ENCODE measurements at places on chromosomes 6 and 20.

- DNase-seq = no peak
Observed at GRCh38 chr6:161226009-161226964, 47.6 kb downstream of the AGPAT4 start.

GRCh38 chr20:23037017-23037481 lies 1.9 kb downstream of the SSTR4 start:
- no peak for DNase-seq

DNA sequence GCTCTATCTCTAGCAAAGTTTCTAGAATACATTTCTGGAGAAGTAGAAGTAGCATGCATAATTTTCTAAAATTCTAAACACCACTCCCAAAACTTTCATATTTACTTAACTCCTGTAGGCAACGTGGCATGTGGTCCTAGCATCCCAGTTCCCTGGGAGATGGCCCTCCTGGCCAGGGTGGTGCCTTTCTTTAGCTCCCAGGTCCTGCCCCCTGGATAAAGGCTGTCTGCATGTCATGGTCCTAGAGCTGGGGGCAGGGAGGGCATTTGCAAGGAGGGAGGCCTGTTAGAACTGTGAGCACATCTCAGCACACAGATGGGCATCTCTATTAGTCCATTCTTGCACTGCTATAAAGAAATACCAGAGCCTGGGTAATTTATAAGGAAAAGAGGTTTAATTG lies 485.6 kb upstream of the SULF2 start:
- DNase-seq = no peak

DNA sequence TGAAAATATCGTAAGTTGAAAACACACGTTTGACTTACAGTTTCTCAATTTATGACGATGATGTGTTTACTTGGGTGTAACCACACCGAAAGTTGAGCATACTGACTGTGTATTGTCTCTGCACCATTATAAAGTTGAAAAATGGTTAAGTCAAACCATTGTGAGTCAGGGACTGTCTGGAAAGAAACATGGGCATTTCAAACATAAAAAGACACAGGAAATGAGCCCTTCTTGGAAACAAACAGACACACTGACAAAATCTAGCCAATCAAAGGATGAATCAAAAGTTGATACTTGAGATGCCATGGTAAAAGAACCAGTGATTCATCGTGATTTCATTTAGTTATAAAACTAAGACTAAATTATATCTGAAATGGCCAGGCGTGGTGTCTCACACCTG lies 5.3 kb downstream of the POPDC3 start:
- DNase-seq = no peak

GRCh38 chr20:23199356-23199755 lies 113.2 kb upstream of the CD93 start:
- no peak for DNase-seq

DNA sequence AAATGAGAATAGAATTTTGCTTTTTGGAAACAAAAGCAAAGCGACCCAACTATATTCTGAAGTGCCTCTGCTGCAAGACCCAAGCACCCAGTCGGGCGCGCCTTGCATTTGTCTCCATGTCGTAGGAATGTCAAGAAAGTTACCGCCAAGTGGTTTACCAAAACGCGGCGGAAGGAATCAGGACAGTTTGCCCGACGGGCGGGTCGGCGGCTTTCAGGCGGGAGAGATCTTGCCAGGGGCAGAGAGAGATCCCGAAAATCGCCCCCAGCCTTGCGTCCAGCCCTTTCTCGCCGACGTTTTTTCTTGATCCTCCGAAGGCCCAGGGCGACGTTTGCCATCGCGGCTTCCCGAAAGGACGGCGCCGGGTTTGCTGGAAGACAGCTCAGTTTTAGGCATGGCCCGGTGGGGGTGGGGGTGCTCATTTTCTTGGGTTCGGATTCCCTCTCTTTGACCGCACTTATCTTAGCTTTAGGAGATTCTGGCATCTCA lies 4.0 kb upstream of the LIN28B start:
- DNase-seq = no peak

- no peak for DNase-seq
Observed at GRCh38 chr6:4271761-4272470, 136.5 kb upstream of the ECI2 start.

DNA sequence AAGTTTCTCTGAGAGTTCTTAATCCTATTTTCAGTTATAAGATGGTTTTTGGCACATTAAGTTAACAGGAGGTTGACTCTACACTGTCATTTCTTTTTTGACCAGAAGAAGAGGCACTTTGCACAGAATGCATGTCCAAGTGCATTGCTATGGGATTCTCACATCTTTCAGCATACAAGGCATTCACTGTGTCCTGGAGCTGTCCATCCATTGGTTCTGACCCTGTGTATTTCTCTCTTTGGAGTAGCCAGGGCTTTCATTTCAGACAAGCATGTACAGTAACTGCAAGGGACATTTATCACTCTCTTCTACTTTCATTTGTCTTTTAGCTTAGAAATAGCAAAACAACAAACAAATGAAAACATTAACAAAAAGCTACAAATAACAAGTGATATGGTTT lies 275.1 kb upstream of the IMPG1 start:
- no peak for DNase-seq

GRCh38 chr20:49945701-49946477 lies 9.7 kb downstream of the RNF114 start:
- DNase-seq = no peak

- no peak for DNase-seq
Observed at GRCh38 chr20:9093218-9093957, 24.5 kb downstream of the PLCB4 start.

DNA sequence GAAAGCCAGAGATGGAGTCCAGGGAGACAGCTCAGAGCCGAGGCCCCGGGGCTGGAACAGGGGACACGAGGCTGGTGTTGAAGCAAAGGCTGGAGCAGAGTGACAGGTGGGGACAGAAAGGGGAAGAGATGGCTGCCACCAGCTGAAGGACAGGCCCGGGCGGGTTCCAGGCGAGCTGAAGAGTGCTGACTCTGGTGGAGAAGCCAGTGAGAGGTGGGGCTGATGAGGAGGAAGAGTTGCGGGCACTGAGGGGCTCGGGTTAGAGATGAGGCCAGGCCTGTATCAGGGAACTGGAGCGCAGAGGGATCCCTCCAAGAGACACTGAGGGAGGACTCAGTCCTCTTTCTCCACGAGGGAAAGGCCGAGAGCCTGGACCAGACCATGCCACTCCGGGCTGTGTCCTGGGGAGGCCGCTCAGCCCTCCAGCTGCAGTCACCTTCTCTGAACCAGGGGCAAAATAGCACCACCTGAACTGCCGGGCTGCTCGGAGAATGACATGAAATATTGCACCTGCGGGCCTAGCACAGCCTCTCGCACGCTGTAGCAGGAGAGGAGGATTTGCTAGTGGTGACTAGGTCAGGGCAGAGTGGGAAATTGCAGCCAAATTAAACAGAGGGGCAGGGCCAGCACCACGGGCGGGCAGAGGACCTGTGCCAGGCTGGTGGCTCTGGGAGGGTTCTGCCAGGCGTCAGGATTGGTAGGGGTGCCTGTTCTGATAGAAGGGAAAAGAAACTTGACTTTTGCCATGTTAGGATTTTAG lies 175.9 kb downstream of the ZDHHC14 start:
- DNase-seq = no peak

DNA sequence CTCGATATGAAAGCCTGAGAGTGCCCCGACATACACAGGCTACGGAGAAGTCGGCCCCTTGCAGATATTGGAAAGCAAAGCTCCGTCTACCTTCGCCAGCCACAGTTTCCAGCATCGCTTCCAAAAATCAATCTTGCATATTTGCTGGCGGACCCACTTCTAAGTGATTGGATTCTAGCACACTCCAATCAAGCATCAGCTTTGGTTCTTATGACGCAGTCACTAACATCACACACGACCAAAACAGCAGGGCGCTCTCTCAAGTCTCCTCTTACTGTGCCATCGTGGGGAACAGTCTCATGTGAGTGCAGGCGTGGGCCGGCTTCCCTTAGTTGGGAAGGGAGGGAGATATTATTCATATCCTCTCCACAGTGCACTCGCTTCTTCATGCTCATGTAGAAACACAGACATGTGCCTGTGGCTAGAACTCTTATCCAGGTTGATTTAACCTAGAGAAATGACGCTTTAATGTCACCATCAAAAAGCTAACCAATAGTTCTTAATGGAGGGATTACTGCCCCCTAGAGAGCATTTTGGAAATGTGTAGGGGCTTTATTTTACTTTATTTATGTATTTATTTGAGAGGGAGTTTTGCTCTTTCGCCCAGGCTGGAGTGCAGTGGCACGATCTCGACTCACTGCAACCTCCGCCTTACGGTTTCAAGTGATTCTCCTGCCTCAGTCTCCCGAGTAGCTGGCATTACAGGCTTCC lies 229.8 kb downstream of the SOD2 start:
- DNase-seq = no peak

DNA sequence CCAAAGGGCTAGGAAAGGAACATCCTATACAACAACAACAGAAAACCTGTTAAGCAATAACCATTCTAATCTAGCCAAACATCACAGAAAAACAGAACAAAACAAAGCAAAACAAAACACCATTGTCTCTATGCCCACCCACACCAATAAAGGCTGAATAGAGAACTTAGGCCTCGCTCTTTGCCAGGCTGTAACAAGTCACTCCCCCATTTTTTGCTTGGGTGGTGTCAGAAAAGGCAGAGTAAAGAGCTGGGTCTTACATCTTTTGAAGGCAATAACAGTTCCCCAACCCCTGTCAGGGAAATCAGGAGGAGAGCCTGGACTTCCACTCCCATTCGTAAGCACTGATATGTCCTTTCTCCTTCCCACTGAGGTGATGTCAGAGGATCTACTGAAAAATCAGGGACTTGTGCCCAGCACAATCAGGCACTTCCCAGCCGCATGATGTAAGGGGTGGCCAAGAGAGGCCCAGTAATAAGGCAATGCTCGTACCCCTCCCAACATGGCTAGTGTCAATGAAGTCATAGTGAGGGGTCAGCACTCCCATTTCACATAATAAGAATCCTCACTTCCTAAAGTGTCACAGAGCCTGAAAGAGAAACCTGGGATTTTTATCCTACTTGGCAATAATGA lies 31.0 kb downstream of the THEMIS start:
- DNase-seq = no peak

DNA sequence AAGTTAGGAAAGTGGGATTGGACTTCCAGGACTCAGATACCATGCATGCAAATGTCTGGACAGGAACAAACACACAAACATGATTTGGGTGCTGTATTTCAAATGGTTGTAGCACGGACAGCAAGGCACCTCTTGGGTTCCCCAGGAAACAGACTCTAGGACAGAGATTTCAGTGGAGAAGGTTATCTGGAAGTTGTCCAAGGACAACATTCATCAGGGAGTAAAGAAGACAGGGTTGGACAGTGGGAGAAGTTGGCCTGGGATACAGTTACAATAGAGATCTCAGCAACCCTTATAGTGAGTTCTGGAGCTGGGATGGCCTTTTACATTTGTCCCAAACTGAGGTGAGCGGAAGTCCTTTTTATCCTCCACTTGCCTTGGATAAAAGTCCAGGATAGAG lies 19.8 kb upstream of the TINAG start:
- DNase-seq = no peak

GRCh38 chr6:153898360-153899059 lies 140.5 kb upstream of the OPRM1 start:
- no peak for DNase-seq

GRCh38 chr20:11214256-11214840 lies 540.5 kb upstream of the JAG1 start:
- DNase-seq = no peak

- DNase-seq = no peak
Observed at GRCh38 chr20:37980383-37980782, 52.9 kb downstream of the TTI1 start.

GRCh38 chr6:14252271-14252850 lies 134.8 kb downstream of the CD83 start:
- DNase-seq = no peak

DNA sequence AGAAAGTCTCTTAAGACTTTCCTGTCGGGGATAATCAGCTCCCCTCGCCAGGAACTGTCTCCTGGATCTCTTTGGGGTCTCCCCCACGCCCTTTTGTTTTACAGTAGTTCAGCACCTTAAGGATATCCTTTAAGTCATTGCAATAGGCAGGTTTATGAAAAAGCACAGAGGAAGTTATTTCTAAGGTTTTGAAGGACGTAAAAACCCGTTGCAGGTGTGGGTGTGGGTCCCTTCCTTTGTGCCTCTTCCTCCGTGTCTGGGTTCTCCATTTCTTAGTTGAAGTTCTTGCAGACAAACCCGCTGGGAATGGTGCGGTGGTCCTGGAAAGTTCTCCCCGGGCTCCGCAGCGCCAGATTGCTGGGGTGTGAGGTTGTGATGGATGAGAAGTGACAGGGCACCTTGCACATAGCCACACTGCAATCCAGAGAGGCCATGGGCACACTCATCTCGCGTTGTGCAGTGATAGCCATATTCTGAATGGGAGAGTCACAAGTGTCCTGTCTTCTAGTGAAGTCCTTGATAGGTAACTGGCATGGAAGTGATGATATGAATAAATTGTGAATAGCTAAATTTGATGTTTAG lies 65.2 kb downstream of the GTF2H5 start:
- no peak for DNase-seq

- no peak for DNase-seq
Observed at GRCh38 chr6:14625173-14625895, 507.8 kb downstream of the CD83 start.

DNA sequence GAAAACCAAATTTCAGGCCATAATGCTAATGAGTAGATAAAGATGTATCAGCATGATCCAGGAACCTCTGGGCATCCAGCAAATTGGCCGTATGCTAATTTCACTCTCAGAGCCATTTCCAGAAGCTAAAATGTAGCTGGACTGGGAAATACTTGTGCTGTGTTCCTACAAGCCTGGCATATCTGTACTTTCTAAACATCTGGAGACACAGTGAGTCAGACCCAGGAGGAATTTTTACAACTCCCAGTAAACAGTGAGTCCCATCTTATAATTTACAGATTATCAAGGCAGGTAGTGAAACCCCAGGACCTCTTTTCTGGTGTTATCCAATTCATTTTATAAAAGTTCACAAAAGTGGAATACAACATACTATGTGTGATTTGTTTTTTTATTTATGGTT lies 683.0 kb upstream of the ADGRB3 start:
- no peak for DNase-seq

DNA sequence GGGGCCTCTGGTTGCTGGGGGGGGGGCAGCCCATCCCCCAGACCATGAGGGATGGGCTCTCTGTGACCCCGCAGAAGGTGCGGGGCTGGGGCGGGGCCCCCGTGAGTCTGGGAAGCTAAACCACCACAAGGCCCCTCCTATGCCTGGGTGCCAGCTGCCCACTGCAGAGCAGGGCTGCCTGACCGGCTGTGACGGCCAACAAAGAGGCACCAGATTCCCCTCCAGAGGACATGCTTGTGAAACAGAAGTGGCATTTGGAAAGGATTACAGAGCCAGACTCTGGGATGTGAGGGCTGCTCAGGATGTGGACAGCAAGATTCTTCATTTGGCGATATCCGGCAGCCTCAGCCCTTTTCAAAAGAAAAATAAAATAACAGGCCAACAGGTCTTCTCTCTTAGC lies 16.5 kb upstream of the NTSR1 start:
- DNase-seq = no peak

All from stimulated activated CD4-positive, alpha-beta T cell treated with anti-CD3 and anti-CD28 coated beads, Interleukin-4, amount 100 ng/mL, for 4 hours (primary cell).